Caki2 (cell line): ENCODE measurements at places on chromosomes 3 and 15. TPM values are rescaled to one million over a fixed set of nuclear protein-coding genes. Genes with fewer than 3 reads are reported as not detected.

ATP8B4 gene
- not detected in 2 replicates for total RNA-seq

DNA sequence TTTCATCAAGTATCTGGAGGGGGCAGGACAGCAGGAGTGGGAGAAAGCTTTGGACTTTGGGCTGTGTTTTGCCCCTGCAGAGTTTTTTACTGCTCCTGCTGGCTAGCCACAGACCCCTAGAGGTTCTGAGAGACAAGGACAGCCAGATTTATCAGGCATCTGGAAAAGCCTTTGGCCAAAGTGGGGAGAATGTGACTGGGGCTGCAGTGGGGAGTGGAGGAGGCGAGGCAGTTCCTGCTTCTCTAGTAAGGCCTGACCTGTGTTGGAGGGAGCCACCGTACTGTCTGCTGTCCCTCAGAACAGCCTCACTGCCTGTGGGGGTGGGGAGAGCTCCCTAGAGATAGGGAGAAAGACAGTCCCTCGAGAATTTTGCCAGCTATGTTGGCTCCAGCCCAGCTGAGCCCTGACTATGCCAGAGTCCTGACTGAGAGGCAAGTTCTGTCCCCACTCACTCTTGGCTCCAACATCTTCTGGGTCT, 2.2 kb downstream of the ALPK3 start:
- DNase-seq = no peak

DNA sequence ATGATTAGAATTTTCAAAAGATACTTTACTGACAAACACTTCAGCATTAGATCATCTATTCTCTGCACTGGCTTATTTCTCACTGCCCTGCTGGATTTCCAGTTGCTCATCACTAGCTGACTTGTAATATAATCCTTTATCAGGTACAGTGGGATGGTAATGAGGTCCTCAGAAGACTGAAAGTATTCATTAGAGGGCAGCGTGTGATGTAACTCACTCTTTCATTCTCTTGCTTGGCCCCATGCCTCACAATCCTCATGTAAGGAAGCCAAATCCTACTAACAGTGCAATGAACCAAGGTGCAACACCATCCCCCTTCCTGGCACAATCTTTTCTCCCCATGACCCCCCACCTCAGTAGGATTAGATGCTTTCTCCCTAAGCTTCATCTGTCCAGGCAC, 289.9 kb downstream of the CTNNB1 start:
- no peak for DNase-seq

DNA sequence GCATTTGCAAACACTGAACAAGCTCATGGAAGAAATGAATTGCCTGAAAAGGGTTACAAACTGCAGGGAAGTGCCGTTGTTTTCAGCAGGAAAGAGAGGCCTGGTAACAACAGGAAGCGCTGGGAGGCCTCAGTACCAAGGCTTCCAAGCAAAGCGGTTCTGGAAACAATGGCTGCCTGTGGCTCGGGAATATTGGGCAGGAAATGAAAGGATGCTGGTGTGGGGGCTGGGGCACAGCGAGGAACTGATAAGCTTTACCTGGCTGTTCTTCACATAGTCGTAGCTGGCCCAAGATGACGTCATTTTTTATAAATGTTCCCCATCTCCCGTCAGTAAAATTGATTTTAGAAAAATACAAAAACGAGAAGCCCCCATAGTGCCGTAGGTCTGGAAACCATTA, 55.9 kb downstream of the ARHGAP31 start:
- no peak for DNase-seq

- DNase-seq = no peak
Measured at GRCh38 chr3:98764472-98764884, 1.3 kb downstream of the ST3GAL6 start.

DNA sequence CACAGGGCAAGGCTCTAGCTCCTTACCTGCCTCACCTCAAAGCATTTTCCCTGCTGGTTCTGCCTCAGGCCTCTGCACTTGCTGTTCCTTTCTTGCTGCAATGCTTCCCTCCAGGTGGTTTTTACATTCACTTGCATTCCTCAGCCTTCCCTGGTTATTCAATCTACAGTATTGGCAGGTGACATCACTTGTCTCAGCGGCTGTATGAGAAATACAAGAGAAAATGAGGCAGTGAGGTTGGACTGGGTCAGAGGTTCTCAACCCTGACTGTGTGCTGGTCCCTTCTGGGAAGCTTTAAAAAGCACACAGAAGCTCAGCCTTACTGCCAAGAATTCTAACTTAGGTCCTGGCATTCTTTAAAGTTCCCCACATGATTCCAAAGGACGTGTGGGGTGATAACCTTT, 26.7 kb downstream of the SIAH2 start:
- DNase-seq = no peak

CLDN16 gene
- 15.8 and 17.8 TPM in 2 replicates for total RNA-seq

C3orf52 gene
- 8.8 and 9.0 TPM in 2 replicates for total RNA-seq

DNA sequence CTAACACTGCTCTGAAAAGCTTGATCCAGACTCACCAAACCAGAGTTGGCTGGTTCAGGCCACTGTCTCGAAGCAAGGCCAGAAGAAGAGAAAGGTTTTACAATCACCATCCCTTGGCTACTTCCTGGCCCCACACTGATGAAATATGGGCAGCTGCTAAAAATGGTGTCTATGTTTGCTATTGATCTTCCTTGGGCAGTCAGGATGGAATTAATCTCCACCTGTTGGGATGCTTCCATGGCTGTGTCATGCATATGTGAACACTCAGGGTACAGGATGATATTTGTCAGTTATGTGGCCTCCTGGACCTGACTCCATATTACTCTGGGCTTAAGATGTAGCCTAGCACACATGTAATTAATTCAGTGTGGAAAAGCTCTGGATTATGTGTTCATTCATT, 61.9 kb downstream of the FRMD4B start:
- DNase-seq = no peak

- no peak for DNase-seq
Measured at GRCh38 chr15:35150361-35150760, 65.3 kb upstream of the NANOGP8 start.

DNA sequence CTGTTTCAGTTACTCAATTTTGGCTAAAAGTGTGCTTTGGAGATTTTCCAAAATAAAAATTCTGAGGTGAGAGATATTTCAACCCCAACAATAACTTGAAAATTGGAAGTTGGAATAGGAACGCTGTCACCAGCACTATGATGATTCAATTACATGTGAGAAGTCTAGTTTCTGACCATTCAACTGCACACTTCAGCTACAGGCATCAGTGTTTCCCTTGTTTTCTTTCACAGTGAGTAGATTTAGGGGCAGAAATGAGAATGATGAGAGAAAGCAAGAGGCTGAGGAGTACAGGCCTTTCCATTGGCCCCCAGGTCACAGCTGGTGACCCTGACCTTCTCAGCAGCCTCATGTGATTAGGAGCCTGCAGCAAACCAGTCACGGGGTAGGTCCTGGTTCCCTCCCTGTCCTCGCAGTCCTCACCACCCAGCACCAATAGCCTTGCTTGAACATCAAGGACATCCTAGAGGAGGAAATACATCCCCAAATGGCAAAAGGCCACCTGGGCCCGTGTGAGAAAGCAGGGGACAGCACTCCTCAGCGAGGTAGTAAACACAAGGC, 10.0 kb upstream of the FILIP1L start:
- no peak for DNase-seq

- DNase-seq = no peak
Measured at GRCh38 chr15:52556524-52557273, 12.1 kb downstream of the ARPP19 start.

C3orf85 gene
- total RNA-seq = not detected in 2 replicates

ADAMTSL3 gene
- 0.43 and 4.5 TPM in 2 replicates for total RNA-seq

DNA sequence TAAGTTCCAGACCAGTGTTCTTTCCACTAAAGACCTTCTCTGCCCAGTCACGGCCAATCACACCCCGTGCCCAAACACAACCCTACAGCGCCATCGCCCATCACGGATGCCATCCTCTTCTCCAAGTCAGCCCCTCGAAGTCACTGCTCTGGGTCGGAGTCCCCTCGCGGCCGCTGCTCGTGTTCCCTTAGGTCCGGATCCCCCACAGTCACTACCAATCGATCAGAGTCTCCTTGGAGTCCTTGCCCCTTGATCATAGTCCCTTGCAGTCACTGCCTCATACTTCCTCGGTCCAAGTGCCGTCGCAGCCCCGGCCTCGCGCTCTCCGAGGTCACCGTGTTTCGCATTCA, 461 bp downstream of the PCYT1A start:
- no peak for DNase-seq

HYPK gene
- 0.81 and 3.8 TPM in 2 replicates for total RNA-seq

- no peak for DNase-seq
Measured at GRCh38 chr3:198030125-198030524, 70.1 kb downstream of the LMLN start.

DNA sequence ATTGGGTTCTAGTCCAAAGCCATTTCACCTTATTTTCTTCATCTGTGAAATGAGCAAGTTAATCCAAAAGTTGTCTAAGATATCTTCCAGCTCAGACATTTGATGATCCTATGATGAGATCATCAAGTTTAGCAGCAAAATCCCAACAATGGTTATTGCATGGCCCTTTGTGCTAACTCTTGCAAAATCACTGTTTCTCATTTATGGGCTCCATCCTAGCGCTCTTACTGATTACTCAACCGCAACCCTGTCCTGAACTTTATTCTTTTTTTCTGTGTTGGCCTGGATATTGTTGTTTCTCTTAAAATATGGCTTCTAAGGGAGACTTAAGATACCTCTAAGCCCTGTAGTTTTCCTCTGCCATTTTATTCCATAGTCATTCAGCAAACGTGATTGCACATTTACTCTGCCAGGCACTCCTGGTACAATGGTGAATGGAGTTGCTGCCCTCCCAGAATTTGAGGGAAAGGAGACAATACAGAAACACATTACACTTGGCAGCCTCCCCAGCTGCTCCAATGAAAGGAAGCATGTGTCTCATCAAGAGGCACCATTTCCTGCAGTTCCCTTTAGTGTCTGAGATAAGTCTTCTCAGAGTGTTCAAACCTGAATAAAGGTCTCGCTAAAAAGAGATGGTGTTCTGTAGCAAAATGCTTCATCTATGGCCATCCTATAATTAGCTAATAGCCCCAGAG, 4.4 kb downstream of the GXYLT2 start:
- no peak for DNase-seq

HTR3D gene
- not detected in 2 replicates for total RNA-seq

- no peak for DNase-seq
Measured at GRCh38 chr15:69272139-69272538, 26.6 kb upstream of the PAQR5 start.

SLC6A1 gene
- total RNA-seq = not detected in 2 replicates

GRCh38 chr3:188239035-188239434, 85.1 kb downstream of the LPP start:
- DNase-seq = no peak

- no peak for DNase-seq
Measured at GRCh38 chr3:69052472-69052898, 352 bp upstream of the TMF1 start.

SATB1 gene
- not detected in 2 replicates for total RNA-seq

FANCD2OS gene
- not detected in 2 replicates for total RNA-seq

DNA sequence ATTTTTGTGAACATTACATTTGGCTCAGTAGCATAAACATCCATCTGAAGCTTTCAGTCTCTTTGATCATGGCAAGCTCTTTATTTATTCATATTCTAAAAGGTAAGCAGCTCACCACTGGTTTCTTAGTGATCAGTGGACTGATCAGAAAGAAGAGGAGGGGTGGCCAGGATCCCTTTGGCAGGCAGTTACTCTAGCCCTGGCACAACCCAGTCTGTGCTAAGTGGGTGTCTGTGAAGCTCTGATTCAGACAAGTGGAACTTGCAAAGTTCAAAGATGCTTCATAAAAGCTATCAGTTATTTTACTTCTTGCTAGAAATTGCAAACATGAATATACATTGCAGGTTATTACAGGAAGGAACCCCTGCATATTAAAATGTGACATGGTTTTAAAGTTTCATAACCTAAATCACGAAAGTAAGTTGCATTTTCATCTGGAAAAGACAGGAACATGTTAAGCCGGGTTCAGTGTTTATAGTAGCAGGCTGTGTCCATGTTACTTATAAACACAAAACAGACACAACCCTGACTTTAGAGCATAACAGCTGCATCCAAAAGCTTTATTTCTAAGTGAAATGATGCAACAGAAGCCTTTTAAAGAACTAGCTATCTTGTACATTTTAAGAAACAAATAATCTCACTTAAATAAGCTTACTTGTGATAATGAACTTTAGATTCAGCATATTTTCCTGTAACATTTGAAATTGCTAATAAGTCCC, 785.3 kb downstream of the MCTP2 start:
- no peak for DNase-seq

DNA sequence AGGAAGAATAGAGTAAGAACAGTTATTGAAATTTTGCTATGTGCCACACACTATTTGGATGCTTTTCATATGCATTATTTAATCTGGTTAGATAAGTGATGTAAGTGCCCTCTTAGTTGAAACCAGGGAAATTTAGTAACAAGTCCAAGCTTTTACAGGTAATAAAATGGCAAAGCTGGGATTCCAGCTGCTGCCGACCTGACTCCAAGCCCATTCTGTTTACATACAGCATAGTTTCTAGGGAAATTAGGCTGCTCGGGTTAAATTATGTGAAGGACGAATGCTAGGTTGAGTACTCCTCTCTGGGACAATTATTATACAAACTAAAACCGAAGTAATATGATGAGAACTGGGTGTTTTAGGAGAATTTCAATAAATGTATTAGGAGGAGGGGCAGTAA, 38.7 kb upstream of the FAH start:
- no peak for DNase-seq

- DNase-seq = no peak
Measured at GRCh38 chr3:46900007-46900292, 22.4 kb downstream of the PTH1R start.

CLRN1 gene
- total RNA-seq = not detected in 2 replicates

ANKRD34C gene
- not detected in 2 replicates for total RNA-seq

GRCh38 chr15:74038707-74039655, 43.4 kb downstream of the GOLGA6A start:
- DNase-seq = no peak

SLC9C1 gene
- not detected in 2 replicates for total RNA-seq

- DNase-seq = no peak
Measured at GRCh38 chr3:197114007-197114406, 84.4 kb upstream of the MELTF start.

DNA sequence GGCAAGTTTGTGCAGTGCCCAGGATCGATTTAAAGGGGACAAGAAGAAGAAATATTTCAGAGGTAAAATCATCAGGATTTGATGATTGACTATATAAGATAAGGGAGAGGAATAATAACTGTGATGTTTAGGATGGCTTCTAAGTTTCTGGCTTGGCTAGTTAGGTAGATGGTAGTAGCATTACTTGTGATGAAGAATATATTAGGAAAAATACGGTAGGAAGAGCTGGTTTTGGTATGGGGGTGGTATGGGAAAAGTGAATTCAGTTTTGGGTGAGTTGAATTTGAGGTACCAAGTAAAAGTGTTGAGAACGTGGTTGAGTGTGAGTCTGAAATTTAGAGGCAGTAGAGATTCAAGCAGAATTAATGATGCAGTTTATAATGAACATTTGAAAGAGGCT, 11.0 kb downstream of the CTDSPL2 start:
- DNase-seq = no peak

DNA sequence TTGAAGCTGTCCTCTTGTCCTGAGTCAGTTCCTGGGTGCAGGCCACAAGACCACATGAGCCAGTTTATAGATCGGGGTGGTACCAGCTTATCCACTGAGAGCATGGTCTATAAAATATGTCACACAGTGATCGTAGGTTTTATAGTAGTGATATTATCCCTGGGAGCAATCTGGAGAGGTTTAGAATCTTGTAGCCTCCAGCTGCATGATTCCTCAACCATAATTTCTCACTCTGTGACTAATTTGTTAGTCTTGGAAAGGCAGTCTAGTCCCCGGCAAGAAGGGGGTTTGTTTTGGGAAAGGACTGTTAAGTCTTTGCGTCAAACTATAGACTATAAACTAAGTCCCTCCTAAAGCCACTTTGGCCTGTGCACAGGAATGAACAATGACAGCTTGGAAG, 693.0 kb upstream of the CADM2 start:
- no peak for DNase-seq
